ENCODE measurements at places on chromosomes 3 and 15.

GRCh38 chr3:152047465-152047864, 174.0 kb downstream of the SUCNR1 start:
- DNase-seq, result no peak

GRCh38 chr3:126268866-126269265, 88.3 kb downstream of the KLF15 start:
- no peak for DNase-seq

GRCh38 chr3:38205472-38205805, 40.1 kb downstream of the OXSR1 start:
- no peak for DNase-seq

DNA sequence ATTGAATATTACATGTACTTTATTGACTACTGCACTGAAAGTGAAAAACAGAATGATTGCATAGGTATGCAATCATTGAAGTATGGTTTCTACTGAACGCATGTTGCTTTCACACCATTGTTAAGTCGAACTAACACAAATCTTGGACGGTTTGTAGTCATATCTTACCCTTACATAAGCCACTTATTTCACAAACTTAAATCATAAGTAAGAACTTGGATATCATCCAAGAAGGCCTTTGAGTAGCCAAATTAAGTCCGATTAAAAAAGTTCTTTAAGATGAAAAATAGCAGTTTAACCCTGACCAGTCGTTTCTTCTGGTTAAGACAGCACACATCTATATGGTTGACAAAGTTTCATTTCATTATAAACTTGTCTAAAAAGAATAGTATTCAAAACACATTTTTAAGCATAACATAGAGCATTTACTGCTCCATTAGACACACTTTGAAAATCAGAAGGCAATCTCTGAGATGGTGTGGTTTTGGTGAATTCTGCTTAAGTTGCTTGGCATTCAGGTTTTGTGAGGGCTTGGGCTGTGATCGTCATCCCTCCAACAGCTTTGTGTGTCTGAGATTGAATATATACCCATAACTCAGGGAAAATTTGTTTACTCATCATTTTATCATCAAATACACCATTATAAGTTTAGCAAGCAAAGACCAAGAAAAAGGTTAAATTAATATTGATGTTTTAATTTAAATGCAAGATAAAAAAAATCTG, 92.2 kb downstream of the NFKBIZ start:
- DNase-seq, result no peak

DNA sequence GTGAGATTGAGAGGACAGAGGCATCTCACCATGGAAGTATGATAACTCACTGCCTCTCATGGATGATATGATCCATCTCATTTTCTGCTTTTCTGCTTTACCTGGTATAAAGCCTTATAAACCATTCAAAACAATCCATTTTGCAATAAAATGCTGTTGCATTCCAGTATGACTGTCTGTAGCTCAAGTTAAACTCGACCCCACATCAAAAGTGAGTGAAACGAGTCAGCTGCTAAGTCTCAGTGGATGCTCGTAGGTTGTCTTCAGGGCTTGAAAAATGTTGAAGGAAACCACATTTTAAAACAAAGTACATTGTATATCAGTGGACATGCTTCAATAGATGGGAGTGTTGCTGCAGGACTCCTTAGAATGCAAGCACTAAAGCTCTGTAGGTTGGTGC, 839.0 kb downstream of the TUSC7 start:
- no peak for DNase-seq

DNA sequence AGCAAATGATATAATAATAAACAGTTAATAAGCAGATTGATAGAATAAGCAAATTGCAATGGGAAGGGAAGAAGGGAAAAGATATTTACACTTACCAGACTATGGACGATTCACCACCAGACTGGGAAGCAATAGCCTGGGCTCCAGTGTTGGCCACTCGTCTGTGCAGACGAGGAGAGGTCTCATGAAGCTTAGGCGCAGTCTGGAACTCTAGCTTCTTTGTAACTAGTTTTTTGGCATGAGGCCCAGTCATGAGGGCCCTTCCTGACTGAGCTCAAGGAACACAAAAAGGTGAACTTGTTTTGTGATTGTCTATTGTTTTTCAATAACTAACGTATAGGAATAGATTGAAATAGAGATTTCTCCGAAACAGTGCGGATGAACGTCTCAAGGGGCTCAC, 63.3 kb upstream of the GATM start:
- DNase-seq, result no peak

GRCh38 chr3:66336333-66336766, 115.5 kb downstream of the SLC25A26 start:
- no peak for DNase-seq

GRCh38 chr3:65730449-65730848, 308.3 kb downstream of the MAGI1 start:
- no peak for DNase-seq

- DNase-seq, result no peak
Measured at GRCh38 chr15:83927704-83928391, 273.9 kb downstream of the ADAMTSL3 start.

DNA sequence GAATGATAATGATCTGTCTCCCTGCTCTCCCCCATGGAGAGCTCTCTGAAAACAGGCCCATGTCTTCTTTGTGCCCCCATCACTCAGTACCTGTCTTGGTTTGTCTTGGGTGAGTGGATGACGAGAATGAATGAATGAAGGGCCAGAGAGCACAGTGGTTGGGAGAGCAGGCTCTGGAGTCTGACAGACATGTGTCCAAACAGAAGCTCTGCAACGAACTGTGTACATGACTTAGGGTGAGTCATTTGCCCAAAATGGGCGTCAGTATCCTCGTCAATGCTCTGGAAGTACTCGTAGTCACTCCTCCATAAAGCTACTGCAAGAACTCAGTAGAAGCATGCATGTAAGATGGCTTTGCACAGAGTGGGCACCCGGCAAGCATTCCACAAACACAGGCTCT, 170.2 kb upstream of the TLE3 start:
- no peak for DNase-seq

DNA sequence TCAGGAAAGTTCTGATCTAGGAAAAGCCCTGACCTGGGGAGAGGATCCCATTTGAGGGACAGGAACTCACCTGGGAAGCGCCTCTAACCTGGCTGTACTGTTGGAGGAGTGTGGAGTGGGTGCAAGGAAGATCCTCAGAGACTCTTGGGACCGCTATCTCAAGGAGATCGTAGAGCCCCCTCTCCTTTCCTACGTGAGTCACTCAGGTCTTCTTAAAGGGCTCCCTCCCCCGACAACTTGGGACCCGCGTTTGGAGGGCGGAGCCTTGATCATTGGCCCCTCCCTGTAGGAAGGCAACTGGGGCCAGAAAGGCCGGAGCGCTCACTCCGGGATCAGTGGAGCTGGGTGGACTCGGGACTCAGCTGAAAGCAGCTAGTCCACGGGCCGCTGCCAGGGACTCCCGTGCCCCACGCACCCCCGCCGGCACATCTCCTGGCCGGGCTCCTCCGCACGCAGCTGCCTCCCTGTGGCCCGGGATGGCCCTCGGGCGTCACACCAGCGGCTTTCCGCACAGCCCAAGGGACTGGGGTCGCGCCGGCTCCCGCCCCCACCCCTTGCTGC, 520 bp downstream of the SLC26A6 start:
- DNase-seq, result peak; percentile 19

DNA sequence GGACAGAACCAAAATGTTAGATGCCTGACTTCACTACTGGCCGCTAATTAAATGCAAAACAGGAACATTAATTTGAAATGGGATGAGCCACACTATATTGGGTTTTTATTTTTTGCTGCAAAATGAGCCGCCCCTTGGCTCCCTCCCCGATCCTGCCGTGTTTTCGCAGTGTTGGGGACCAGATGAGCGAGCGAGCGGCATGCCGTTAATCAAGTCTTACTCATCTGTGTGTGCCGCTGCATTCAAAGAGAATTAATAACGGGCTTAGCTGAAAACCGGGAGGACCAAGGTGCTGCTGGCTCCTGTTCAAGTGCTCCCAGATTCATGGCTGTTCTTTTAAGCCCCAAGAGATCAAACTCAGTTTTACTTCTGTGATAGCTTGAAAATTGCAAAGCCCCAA, 20.0 kb downstream of the TAFA4 start:
- DNase-seq, result no peak

DNA sequence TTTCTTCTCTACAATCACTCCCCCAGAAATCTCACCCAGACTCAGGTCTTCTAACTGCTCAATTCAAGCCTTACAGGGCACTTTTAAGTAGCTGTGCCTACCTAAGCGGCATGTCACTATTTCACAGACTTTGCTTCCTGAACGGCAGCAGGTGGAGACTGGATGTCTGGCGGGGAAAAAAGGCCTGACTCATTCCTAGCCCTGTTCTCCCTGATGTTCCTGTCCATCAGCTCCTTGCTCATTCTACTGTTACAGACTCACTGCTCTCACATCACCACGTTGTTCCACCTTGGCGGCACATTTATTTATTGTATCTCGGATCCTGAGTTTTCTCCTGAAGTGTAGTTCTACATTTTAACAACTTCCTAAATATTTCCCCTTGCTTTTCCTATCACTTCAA, 52.6 kb upstream of the ATP11B start:
- DNase-seq, result no peak

GRCh38 chr15:57156210-57156884, 220.0 kb upstream of the CGNL1 start:
- no peak for DNase-seq

GRCh38 chr15:31305375-31305774, 21.3 kb upstream of the KLF13 start:
- no peak for DNase-seq

DNA sequence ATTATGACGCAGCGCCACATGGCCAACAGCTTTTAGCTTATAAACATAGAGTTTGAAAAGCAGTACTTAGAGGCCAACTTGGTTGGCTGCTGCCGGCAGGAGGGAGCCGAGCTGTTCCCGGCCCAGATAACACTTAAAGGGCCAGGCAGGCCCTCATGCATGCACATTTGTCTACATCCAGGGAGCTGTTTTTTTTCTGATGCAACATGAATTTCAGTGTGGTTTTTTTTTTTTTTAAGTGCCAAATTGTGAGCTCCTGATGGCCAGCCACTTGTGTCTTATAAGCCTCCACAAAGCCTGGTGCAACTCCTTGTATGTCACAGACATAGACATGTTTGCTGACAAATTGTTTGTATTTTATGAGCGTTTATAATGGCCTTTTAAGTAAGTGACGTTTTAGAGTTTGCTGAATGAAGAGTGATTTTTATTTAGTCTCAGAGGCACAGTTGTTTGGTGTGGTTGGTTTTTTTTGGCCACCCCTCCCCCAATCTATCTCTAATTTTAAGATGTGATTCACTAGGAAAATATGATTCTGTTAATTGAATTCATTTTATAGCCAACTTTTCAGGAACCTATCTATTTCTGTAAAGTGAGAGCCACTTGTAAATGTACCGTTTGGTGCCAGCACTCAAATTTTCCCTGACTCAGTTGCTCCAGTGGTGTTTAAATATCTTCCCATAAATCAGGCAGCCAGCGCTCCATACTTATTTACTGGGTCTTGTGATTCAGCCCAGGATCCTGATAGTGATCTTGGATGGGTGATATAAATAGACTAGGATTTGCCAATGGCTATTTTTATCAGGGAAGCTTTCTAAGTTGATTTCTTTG, 134.3 kb downstream of the VGLL4 start:
- no peak for DNase-seq

GRCh38 chr3:99873269-99874102, 55.8 kb downstream of the CMSS1 start:
- DNase-seq, result no peak
